ENCODE measurements at places on chromosomes 6 and 20.

- DNase-seq, result no peak
Observed at GRCh38 chr6:46097366-46097765, 32.4 kb upstream of the ENPP4 start.

DNA sequence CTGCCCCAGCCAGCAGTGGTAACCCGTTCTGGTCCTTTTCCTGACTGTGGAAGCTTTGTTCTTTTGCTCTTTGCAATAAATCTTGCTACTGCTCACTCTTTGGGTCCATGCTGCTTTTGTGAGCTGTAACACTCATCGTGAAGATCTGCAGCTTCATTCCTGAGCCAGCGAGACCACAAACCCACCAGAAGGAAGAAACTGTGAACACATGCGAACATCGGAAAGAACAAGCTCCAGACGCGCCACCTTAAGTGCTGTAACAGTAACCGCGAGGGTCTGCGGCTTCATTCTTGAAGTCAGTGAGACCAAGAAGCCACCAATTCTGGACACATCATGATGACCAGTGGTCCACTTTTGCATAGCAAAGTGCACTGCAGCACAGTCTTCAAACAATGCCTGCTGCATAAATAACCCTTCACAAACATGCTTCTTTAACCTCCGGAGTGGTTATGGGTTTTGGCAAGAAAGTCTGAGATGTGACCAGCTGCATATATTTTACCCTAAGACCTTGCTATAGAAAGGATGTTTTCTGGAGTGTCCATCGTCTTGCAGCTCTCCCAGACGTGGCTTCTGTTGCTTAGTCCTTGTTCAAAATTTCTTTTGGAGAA lies 8.9 kb upstream of the MUC22 start:
- DNase-seq, result no peak

GRCh38 chr20:2703716-2704475 lies 11.3 kb downstream of the EBF4 start:
- no peak for DNase-seq

DNA sequence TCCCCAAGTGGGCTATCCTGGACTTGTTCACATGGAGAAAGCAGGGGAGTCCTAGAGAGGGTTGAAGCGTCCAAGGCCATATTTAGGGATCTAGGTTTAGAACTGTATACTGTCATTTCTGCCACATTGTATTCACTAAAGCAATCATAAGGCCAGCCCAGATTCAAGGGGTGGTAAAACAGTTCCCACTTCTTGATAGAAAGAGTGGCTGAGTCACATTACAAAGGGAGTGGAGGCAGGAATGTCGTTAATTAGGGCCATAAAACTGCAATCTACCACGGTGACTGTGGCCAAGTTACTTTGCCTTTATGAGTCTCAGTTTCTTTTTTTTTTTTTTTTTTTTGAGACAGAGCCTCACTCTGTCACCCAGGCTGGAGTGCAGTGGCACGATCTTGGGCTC lies 7.4 kb upstream of the UBR2 start:
- DNase-seq, result no peak

GRCh38 chr20:57658833-57659516 lies 38.7 kb upstream of the ZBP1 start:
- DNase-seq, result no peak

DNA sequence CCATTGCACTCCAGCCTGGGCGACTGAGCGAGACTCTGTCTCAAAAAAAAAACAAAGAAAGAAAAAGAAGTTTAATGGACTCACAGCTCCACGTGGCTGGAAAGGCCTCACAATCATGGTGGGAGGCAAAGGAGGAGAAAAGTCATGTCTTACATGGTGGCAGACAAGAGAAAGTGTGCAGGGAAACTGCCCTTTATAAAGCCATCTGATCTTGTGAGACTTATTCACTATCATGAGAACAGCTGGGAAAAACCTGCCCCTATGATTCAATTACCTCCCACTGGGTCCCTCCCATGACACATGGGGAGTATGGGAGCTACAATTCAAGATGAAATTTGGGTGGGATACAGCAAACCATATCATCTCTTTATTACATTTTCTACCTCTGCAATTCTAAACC lies 25.9 kb downstream of the SF3B5 start:
- no peak for DNase-seq

GRCh38 chr6:36688739-36689075 lies 8.9 kb upstream of the RAB44 start:
- DNase-seq, result no peak

DNA sequence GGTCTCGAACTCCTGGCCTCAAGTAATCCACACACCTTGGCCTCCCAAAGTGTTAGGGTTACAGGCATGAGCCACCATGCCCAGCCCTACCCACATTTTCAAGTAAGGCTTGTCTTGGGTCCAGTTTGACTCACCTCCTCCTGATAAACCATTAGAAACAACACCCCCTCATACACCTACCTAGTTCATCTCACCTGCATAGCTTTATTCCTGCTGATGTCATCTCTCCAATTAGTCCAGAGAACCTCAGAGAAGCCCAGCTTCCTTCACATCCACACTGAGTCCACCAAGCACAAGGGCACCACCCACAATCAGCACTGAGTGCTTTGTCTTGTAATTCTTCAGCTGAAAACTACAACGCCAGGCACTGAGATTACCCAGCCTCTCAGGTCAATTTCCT lies 35.3 kb downstream of the KIF16B start:
- DNase-seq, result no peak

DNA sequence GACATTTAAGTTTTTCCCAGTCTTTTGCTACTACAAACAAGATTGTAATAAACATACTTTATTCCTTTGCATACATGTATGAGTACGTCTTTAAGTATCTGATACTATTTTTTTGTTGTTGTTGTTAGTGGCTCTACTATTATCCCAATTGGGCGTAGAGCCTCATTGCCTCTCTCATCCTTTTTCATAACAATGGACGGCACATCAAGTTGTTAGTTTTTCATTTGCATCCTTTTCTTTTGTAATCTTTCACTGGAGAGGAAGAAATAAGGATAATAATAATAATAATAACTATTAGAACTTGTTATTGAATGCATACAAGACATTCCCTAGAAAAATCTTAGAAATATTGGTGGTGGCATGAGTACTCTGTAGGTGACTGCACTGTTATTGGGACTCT lies 23.1 kb downstream of the HS3ST5 start:
- no peak for DNase-seq

- DNase-seq, result no peak
Observed at GRCh38 chr20:10565191-10565921, 108.4 kb downstream of the JAG1 start.

DNA sequence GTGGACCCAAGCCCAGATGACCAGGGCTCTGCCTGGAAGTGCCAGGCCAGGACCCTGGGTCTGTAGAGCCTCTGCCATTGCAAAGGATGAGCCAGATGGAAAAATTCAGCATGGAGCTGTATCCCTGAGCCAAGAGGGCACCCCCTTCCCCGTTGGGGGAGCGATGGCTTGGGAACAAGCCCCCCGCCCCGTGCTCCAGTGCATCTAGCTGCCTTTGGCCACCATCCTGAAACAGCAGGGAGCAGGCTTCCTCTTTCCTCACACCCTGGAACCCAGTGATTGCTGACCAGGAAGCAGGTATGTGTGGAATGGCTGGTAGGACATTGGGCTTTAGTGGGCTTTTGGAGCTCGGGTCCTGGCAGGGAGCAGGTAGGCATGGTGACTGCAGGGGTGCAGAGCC lies 2.2 kb downstream of the MLN start:
- no peak for DNase-seq

DNA sequence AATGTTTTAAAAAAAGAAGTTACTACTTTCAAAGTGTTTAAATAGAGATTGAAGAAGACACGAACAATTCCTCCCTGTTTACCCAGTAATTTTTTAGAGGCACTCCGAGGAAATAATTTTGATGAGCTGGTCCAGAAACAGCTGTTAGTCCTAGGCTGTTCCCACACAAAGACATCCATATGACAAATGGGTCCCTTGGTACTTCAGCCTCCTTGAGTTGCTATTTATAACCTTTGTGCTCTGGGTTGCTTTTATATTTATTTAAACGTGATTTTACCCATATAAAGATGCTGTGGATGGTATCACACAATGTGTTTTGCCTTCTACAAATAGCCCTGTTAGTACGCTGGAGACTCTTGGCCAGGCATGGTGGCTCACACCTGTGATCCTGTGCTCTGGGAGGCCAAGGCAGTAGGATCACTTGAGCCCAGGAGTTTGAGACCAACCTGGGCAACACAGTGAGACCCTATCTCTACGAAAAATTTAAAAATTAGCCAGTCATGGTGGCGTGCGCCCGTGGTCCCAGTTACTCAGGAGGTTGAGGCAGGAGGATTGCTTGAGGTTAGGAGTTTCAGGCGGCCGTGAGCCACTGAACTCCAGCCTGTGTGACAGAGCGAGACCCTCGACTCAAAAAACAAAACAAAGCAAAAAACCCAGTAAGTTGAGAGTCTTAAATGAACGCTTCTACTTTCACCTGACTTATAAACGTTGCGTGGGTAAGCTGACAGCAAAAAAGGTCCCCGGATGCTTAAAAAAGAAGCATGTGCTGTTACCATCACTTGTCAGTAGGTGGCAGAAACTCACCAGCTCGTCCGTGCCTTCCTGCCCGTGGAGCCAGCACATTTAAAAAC lies 56.9 kb upstream of the ARMH2 start:
- DNase-seq, result peak; percentile 72

- DNase-seq, result no peak
Observed at GRCh38 chr6:21947731-21948386, 349.0 kb downstream of the PRL start.

DNA sequence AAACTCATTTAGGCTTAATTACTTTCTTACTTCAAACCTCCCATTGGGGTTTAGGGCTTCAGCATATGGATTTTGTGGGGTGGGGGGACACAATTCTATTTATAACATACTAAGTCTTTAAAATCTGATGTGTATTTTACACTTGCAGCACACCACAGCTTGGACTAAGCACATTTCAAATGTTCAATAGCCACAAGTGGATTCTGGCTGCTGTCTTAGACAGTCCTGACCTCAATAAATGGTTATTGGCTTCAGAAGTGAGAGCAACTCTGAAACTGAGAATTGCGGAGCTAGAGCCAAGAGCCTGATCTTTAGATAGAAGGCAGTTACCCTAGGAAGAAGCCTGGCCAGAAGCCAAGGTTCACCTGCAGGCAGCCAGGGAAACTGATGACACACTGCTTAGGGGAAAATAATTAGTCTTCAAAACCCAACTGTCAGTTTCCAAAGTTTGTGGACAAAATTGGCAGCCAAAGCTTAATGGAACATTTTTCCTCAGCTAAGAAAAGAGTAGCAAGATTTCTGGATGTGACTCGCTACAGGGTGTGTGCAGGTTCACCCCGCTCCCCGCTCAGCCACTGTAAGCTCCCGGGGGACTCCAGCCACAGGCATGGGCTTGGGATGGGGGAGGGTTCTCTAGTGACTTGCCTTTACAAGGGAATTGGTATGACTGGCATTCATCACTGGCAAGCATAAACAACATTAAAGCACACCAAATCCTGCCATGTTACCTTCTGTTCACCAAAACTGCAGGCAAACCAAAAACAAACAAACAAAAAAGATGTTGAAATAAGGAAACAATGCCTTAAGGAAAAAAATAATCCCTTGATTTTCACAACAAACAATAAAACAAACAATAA lies 219.8 kb downstream of the TFAP2A start:
- peak; percentile 46 for DNase-seq

DNA sequence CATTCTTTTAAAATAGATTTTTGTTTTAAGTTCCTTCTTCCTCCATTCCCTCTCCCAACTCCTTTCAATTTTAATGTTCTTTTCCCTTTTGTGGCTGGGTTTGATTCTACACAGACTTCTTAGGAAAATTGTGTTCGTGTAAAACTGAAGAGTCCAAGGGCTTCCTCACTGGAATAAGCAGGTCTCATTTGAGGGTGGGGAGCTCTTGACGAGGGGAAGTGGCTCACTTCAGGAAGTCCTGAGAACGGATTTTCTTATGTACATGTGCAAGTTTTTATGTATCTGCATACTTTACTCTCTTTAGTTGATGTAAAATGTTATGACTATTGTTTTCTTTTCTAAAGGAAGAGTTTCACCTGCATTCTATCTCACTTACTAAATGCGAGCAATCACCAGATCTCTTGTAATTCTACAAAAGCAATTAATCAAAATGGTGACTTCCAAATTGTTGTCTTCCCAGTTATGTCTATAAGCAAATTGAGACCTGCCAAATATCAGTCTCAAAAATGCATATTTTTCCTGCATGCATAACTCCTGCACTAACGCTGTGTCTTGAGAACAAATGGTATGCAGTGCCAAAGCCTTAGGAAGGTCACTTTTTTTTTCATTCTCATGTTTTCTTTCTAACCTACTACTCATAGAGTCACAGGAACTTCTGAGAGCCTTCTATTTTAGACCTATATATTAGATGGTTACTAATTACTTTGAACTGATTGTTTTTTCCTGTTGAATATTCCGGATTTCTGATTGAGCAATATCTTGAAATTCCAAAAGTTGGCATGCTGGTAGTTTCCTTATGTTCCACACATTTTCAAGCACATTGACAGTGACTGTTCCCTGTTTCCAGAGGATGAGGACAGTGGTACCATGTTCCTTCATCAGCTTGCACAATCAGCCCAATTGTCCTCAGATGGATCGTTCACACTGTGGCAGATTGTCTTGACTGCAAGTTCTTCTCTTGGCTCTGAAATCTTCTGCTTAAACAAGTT lies 251.9 kb upstream of the PRDM1 start:
- no peak for DNase-seq

DNA sequence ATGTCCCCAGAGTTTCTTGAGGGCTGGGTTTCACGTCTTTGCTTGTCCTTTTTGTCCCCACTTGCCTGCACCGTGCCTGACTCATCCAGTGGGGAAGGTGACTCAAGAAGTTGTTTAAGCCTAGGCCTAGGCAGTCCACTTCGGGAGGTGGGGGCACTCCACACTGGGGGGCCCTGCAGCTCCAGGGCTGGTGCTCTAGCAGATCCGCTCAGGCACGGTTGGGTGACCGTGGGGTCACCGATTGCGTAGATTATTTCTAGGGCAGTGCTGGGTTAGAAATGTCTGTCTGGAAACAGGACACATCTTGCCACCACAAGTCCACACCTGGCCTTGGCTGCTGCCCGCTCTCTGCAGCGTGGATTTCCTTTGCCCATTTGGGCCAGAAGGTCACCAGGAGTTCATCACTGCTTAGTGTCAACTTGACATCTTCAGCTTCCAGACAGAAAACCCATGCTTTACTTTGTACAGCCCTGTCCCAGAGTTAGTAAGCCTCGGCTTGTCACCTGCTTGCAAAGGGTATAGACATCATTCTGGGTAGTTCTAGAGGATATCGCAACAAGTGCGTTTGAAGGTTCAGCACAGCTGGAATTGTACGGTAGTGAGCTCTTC lies 13.6 kb upstream of the C20orf144 start:
- no peak for DNase-seq

DNA sequence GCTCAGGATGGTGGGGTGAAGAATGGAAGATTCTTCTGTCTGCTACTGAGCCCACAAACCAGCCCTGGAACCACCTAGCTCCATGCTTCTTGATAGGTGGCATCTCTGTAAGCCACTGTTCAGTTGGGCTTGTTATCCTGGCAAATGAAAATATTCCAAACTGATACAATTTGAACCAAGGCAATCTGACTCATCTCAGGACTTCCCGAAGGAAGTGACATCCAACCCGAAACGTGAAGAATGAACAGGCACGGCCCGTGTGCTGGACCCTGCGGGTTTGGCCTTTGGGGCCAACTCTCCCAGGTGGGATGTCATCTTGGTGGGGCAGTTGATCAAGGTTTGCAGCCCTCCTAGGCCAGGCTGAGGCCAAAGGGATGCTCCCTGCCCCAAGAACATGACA lies 160.3 kb downstream of the PREX1 start:
- DNase-seq, result no peak

GRCh38 chr6:158669145-158670035 lies 19.5 kb downstream of the SYTL3 start:
- DNase-seq, result no peak

- no peak for DNase-seq
Observed at GRCh38 chr6:111984081-111984480, 69.8 kb upstream of the CCN6 start.

- DNase-seq, result peak; percentile 73
Observed at GRCh38 chr6:166078294-166078693, 89.4 kb downstream of the TBXT start.
